ENCODE measurements at places on chromosomes 12 and 14. TPM values are rescaled to one million over a fixed set of nuclear protein-coding genes. Genes with fewer than 3 reads are reported as not detected.

DNA sequence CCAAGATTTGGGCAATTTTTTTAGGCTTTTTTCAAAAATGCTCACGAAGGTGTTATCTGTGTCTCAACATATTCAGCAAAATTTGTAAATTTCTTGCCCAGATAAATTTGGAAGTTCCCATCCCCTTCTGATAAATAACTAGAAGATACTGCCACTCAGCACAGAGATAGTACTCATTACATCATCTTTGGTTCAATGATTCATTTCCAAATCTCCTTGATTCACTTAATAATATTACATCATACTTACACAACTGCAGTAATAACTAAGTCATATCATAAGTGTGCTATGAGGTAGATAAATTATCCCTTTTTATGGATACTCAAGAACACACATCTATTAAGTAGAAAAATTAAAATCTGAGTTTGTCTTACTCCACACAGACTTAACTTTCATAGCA, 89.4 kb downstream of the RPAP3 start:
- DNase-seq: no peak

GRCh38 chr12:94404854-94405253, 54.8 kb downstream of the CEP83 start:
- DNase-seq: no peak

GRCh38 chr12:123363740-123364531, 711 bp downstream of the SBNO1 start:
- DNase-seq: no peak

DNA sequence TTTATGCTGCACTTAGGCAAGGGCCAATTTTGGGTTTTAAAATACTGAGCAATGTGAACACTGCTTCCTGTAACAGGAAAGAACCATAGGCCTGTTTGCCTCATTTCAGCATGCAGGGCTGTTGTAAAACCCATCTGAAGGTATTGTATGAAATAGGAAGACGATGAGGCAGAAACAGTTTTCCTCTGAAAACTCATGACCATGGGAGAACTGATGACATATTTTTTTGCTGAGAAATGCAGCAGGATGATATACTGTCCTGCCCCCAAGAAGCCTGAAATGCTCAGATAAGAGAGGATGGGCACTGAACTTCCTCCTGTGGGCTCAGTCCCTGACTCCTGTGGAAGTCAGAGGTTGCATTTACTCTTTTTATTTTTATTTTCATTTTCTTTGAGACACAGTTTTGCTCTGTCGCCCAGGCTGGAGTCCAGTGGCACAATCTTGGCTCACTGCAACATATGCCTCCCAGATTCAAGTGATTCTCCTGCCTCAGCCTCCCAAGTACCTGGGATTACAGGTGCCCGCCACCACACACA, 17.4 kb downstream of the PYGL start:
- no peak for DNase-seq

GRCh38 chr12:38385486-38385885, 68.9 kb downstream of the ALG10B start:
- no peak for DNase-seq

DNA sequence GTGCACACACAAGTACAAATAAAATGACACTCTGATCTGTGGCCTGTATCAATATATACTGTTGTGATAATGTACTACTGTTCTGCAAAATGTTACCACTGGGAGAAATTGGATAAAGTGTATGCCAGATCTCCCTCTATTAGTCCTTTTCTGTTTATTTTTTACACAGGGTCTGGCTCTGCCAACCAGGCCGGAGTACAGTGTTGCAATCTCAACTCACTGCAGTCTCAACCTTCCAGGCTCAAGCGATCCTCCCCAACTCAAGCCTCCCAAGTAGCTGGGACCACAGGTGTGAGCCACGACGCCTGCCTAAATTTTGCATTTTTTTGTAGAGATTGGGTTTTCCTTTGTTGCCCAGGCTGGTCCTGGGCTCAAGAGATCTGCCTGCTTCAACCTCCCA, 1.9 kb downstream of the NT5DC3 start:
- no peak for DNase-seq

DNA sequence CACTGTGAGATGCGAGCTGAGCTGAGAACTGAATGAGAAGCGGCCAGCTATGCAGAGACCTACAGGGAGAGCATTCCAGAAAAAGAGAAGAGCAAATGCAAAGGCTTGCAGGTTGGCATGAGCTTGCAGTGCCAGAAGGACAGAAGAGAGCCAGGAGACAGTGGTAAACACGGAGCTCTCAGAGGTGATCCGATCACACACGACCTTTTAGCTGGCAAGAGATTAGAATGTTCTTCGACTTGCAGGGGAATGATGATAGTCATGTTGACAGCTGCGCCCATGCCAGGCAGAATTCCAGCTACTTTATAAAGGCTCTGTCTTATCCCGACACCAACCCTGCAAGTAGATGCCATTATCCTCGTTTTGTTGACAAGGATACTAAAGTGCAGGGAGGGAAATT, 256.8 kb downstream of the VRK1 start:
- no peak for DNase-seq

DNA sequence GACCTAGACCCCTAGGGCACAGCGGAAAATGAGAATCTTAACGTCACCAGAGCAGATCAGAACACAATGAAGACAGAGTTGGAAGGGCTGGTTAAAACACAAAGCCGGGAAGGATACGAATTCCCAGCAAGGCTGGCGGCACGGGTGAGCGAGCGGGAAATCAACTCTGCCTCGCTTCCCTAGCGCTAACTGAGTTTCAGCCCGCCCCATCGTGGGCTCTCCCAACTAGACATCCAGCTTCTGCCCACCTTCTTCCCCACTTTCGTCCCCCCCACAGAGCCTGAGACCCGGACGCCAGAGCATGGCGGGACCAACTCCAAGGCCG, 377 bp downstream of the CCNT1 start:
- no peak for DNase-seq

DNA sequence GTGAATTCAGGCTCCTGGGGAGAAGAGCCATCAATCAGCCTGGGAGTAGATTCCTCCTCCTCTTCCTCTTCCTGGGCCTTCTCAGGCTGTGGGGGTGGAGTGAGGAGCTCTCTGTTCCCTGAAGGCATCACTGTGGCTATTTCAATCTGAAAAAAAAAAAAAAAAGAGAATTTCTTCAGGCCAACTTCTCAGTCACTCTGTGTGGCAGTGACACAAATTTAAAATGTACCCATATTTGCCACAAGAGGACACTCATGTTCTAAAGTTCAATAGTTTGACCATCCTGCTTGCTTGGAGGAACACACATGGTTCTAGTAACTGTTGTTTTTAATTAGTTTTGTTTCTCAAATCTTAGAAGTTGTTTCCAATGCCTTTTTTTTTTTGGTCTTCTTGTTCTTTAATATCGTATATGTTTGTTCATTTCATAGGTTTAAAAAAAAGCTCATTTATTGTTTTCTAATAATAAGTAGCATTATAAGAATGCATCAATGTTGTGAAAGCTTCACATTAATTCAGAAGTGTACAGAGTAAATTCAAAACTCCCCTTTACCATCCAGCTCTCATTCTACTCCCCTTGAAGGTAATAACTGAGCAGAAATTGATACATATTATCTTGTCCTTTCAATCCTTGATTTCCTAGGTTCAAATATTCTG, 23.3 kb upstream of the CCER1 start:
- no peak for DNase-seq

- DNase-seq: no peak
These were observed 26.9 kb downstream of the SCARB1 start for GRCh38 chr12:124836759-124837158.

DNA sequence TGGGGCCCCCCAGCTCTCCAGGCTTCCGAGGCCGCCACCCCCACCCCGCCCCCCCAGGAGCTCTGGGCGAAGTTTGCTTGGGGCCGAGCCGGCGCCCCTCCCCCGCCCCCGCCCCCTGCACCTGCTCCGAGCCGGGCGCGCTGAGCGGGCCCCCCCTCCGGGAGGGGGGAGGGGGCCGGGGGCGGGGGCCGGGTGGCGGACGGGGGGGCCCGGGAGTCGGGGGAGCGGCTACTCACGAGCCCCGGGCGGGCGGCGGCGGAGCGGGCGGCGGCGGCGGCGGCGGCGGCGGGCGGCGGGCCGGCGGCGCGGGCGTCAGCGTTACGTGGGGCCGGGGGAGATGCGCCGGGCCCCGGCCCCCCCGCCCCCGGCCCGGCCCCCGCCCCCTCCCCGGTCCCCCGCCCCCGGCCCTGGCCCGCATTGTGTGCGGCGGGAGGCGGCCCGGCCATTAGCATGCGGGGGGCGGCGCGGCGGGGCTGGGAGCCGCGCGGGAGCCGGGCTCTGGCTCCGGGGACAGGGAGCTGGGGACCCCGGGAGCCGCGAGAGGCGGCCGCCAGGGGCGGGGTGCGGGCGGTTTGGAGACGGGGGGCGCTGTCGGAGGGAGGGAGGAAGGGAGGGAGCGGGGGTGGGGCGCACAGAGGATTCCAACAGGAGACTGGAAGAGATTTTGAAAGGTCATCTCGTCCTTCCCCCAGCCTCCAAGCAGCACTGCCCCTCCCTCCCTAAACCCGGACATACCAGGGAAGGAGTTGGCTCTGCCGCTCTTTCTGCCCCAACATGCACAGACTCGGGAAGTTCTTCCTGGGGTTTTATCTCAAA, at the start of gene ZNF219:
TSS of gene ZNF219 (minus strand) at position 580 of the 816 bp plus-strand sequence. CDS start 5,064 bp downstream, outside the sequence.
- no peak for DNase-seq

DNA sequence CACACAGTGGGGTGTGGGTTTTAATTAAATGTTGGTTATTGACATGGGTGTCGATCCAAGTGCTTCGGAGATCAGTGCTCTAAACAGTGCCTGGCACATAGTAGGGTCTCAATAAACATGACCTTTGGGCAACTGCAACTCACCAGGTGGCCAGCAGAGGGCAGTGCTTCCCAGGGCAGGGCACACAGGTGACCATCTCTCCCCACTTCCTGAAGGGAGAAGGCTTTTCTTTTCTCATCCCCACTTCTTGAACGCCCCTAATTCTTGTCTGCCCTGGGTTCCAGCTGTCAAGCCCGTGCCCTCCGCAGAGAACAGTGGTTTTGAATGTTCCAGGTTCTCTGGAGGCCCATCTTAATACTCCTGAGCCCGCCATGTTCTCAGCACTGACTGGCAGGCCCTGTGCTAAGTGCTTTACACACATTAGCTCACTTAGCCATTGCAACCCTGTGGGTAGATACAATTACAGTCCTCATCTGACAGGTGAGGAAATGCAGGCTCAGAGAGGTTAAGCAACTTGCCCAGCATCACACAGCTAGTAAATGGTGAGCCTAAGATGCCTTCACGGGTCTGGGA, 16.3 kb downstream of the RAPGEF3 start:
- no peak for DNase-seq

The SLC17A8 gene
- polyA plus RNA-seq: 0.53 TPM

The LAG3 gene
- 0.90 TPM for polyA plus RNA-seq

The DACT1 gene
- polyA plus RNA-seq: 39.1 TPM

The KICS2 gene
- 5.0 TPM for polyA plus RNA-seq

The M6PR gene
- 228 TPM for polyA plus RNA-seq

The OR6S1 gene
- polyA plus RNA-seq: not detected

The CHMP4A gene
- polyA plus RNA-seq: 61.2 TPM

The ETFBKMT gene
- polyA plus RNA-seq: 4.5 TPM
